Caco-2 (cell line): ENCODE measurements at places on chromosomes 16 and 17. TPM values are rescaled to one million over a fixed set of nuclear protein-coding genes. Genes with fewer than 3 reads are reported as not detected.

Gene DPEP2NB
- total RNA-seq: not detected in 2 replicates

Gene WFIKKN1
- total RNA-seq: 0.39 and 0.54 TPM in 2 replicates

Gene PRDM7
- total RNA-seq: not detected in 2 replicates

Gene ZNF19
- total RNA-seq: 5.1 TPM in 2 replicates

GRCh38 chr17:75521290-75521689 lies 4.2 kb upstream of the LLGL2 start:
- no peaks in the 10 kb centered on the region for H3K27me3 ChIP-seq
- no peak overlapping the region for H3K4me3 ChIP-seq
- H3K36me3 ChIP-seq: no peaks in the 10 kb centered on the region; the same call in 1 of the 2 replicates
- peaks cover 9% of the 10 kb centered on the region; the same call in 1 of the 2 replicates for H3K4me1 ChIP-seq
- no peak for DNase-seq
- no peak overlapping the region for H3K27ac ChIP-seq

DNA sequence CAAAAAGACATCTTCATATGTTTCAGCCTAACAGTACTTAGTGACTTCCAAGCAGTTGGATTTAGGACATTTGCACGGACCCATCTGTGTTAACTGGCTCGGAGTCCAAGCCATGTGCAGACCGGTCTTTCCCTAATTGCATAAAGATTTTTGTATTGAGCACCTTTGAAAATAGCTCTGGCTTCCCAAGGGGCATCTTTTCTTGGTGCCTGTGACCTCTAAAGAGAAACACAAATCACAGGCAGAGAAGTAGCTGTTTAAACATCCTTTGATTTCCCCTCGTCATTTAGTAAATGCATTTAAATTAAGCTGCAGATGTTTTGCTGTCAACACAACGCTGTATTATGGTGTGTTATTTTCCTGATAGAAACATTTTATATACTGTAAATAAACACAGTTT lies 288.2 kb upstream of the SALL1 start:
- H3K27ac ChIP-seq: no peak overlapping the region
- no peak overlapping the region for H3K4me3 ChIP-seq
- no peaks in the 10 kb centered on the region for H3K27me3 ChIP-seq
- no peaks in the 10 kb centered on the region for H3K36me3 ChIP-seq

- H3K36me3 ChIP-seq: no peaks in the 10 kb centered on the region
- H3K27me3 ChIP-seq: no peaks in the 10 kb centered on the region
- H3K4me3 ChIP-seq: no peak overlapping the region
- H3K27ac ChIP-seq: no peak overlapping the region
- peaks cover 44% of the 10 kb centered on the region for H3K4me1 ChIP-seq
These were observed 1.3 kb upstream of the CUEDC1 start for GRCh38 chr17:57956291-57957119.

DNA sequence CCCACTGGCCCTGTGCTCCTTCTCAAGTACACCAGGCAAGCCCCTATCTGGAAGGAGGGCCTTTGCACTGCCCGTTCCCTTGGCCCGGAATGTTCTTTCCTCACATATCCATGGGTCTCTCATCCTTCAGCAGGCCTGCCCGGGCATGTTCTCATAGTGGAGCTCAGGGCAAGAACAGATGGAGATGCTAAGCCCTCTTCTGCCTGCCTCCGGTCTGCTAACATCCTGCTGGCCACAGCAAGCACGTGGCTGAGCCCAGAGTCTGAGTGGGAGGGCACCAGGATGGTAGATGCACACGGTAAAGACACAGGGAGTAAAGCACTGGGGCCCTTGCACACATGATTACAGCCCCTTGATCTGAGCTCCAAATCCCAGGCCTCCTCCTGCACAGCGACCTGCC lies 19.8 kb upstream of the ANKRD40CL start:
- H3K4me3 ChIP-seq: no peak overlapping the region
- H3K36me3 ChIP-seq: no peaks in the 10 kb centered on the region
- H3K27ac ChIP-seq: no peak overlapping the region
- DNase-seq: no peak

- no peak overlapping the region for H3K27ac ChIP-seq
- no peak overlapping the region for H3K4me3 ChIP-seq
- no peaks in the 10 kb centered on the region for H3K27me3 ChIP-seq
- DNase-seq: no peak
- H3K4me1 ChIP-seq: no peaks in the 10 kb centered on the region
These were observed 370.1 kb upstream of the ZFHX3 start for GRCh38 chr16:73418051-73418450.

DNA sequence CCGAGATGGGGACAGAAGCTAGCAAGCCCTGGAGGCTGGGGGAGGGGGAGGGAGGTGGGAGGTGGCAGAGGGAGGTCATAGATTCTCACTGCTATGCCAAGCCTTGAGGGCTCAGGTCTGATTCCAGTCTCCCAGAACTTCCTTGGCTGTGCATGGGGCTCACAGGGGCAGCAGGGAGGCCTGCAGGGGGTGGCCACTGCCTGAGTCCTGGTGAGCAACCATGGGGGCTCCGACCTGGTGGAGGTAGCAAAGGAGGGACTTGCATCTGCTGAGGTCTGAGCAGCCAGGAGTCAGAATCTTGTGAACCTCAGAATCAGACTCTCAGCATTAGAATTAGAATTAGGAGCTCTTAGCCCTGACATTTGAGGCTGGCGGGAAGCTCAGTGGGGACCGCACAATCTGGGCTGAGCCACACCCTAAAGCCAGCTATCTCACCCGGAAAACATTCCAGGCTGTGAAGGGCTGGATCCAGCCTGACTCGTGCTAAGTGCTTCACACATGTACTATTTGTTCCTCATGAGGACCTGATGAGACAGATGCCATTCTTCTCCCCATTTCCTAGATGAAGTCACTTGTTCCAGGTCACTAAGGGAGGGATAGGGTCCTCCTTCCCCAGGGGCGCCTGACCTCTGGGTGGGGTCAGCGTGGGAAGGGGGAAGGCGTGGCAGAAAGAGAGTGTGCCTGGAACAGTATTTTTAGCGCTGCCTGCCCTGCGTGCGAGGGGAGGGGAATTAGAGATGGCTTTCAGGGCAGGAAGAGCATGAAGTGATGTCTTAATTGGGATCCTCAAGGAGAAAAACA lies 17.3 kb upstream of the KCNJ12 start:
- no peaks in the 10 kb centered on the region for H3K27me3 ChIP-seq
- no peak overlapping the region for H3K4me3 ChIP-seq
- no peaks in the 10 kb centered on the region for H3K36me3 ChIP-seq
- no peak overlapping the region for H3K27ac ChIP-seq
- peaks cover 14% of the 10 kb centered on the region; the same call in 1 of the 2 replicates for H3K4me1 ChIP-seq

GRCh38 chr17:29572691-29573557 lies 4.4 kb downstream of the TP53I13 start:
- no peaks in the 10 kb centered on the region for H3K27me3 ChIP-seq
- H3K36me3 ChIP-seq: peaks cover 1% of the 10 kb centered on the region; the same call in 1 of the 2 replicates
- no peak overlapping the region for H3K4me3 ChIP-seq
- no peak overlapping the region for H3K27ac ChIP-seq

DNA sequence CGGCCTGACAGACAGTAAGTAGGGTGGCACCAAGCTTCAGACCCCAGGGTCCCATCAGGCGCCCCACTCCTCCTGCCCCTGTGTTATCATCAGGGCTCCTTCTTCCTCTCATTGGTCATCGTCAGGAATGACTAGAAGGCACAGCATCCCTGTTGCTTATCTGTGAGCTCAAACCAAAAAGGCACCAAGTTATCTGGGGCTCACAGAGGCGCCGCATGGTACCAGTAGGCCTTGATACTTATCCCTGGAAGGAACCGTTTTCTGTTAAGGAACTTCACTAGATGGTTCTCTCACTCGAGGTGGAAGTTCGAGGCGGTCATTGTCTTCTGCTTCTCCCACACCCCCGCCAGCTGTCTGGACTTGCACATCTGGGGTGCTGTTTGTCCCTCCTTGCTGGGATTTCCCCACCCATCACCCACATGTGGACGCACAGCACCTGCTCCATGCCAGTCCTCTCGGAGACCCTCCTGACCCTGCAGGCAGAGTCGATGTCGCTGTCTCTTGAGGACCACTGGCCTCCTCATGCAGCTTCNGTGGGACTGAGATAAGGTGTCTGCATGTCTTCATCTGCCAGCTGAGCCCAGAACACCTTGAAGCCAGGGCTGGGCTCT lies 52.1 kb downstream of the METRNL start:
- H3K36me3 ChIP-seq: no peaks in the 10 kb centered on the region
- H3K4me3 ChIP-seq: no peak overlapping the region

- H3K4me1 ChIP-seq: no peaks in the 10 kb centered on the region
- no peaks in the 10 kb centered on the region; the same call in none of the 2 replicates for H3K36me3 ChIP-seq
- H3K27me3 ChIP-seq: no peaks in the 10 kb centered on the region
- H3K4me3 ChIP-seq: no peak overlapping the region
- no peak for DNase-seq
These were observed 18.8 kb downstream of the POLR2A start for GRCh38 chr17:7502987-7503386.

- H3K27me3 ChIP-seq: no peaks in the 10 kb centered on the region
- no peaks in the 10 kb centered on the region for H3K36me3 ChIP-seq
- peaks cover 16% of the 10 kb centered on the region for H3K4me1 ChIP-seq
- no peak overlapping the region for H3K27ac ChIP-seq
- DNase-seq: no peak
- H3K4me3 ChIP-seq: no peak overlapping the region
These were observed 158.7 kb upstream of the TBX2 start for GRCh38 chr17:61240851-61241468.

GRCh38 chr16:68760671-68761275 lies 23.7 kb downstream of the CDH1 start:
- H3K4me1 ChIP-seq: peaks cover 37% of the 10 kb centered on the region
- no peaks in the 10 kb centered on the region for H3K27me3 ChIP-seq
- peaks cover 8% of the 10 kb centered on the region for H3K36me3 ChIP-seq
- peak overlapping the region; percentile 31 for H3K27ac ChIP-seq

DNA sequence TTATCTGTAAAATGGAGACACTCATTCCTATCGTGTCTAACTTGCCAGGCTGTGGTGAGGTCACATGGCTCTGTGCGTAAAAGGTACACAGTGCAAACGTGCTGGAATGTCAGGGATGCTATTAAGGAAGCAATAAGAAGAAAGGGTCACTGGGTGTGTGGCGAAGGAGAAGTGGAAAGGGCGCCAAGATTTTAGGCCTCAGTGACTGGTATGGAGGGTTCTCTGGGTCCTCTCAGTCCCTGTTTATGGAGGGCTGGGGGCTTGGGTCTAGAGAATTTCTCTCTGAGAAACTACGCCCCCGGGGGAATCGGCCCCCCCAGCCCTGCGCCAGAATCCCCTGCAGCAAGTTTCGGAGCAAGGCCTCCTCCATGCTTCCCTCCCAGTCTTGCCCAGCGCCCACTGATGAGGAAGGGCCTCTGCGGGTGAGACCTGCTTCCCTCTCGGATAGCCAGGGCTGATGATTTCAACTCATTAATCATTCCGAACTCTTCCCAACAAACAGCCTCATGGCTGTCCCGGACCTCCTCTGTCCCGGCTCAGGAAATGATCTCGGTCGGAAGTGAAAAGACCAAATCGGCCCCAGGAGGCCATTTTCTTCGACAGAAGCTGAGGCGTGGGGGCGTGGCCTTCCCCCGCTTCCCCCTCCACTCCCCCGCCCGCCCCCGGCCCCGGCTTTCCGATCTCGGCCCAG lies 1.2 kb upstream of the HEXIM1 start:
- peak overlapping the region; percentile 94 for H3K27ac ChIP-seq
- H3K4me3 ChIP-seq: peak overlapping the region; percentile 57
- no peaks in the 10 kb centered on the region for H3K27me3 ChIP-seq
- DNase-seq: peak; percentile 82

DNA sequence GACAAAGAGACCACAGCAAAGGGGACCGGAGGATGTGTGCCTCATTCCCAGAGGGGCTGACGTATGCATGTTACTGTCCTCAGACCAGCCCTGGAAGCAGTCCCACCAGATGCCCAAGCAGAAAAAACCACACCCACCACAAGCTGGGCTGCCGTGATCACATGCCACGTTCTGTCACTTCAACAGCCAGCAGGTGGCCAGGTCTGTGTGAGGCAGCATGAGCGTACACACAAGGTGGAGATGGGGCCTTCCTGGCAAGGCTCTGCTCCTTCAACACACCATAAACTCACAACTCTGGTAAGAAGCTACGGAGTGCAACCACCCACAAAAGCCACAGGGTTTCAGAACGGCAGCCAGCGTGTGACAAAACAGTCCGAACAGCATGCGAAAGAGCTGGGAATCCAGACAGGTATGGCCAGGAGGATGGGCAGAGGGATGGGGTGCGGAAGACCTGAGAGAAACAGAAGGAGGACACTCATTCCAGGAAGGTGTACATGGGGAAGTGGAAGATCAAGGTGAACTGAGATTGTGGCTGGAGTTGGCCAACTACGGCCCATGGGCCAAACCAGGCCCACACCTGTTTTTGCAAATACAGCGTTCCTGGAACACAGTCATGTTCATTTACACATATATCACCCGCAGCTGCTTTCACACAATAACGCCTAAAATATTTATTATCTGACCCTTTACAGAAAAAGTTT lies 27.9 kb downstream of the MBTPS1 start:
- no peak overlapping the region for H3K27ac ChIP-seq
- no peak overlapping the region for H3K4me3 ChIP-seq
- H3K36me3 ChIP-seq: peaks cover 10% of the 10 kb centered on the region
- H3K27me3 ChIP-seq: no peaks in the 10 kb centered on the region
